ENCODE measurements at places on chromosomes 5 and 9.

DNA sequence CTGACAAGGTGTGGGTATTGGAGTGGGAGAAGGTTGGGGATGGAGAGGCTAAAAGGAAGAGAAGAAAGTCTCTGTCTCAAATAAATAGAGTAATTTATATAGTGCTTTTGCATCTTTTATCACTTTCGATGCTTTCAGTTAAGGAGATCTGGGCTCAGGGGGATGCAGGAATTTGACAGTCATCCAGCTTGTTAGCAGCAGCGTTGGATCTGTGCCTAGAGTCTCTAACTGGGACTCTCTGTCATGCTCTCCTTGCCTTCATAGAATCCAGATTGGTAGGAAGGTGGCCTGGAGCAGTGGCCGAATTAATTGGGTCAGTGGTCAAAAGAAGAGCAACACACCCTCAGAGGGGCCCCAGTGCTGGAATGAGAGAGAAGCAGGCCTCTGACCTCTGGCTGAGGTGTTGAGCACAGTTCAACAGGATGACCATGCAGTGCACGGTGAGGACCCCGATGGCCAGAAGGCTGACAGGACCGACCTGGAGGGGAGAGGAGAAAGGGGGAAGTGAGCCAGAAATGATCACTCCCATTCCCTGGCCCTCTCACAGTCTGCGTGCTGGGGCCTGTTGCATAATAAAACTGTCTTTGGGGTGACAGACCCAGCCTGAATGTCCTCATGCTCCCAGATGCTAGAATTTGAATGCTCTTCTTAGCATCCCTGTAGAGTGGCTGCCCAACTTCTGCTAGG lies 7.6 kb downstream of the SLC36A3 start:
- DNase-seq, result no peak

DNA sequence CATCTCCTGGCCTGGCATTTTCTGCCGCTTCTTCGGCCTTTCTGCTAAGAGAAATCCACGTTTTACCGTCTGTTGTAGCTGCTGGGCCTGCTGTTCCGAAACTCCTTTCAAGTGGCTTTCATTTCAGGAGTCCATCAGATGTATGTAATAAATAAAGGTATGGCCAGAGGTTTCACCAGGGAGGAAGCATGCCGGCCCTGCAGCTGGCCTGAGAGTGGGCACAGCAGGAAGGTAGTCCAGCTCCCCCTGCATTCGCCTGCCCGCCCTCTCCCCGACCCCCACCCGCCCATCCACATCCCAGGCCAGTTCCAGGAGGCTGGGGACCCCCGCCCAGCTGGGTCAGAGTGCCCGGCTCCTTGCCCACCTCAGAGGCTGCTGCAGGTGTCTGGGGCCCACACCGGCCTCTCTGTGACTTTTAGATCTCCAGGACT lies 46.4 kb upstream of the EXOC3 start:
- no peak for DNase-seq

DNA sequence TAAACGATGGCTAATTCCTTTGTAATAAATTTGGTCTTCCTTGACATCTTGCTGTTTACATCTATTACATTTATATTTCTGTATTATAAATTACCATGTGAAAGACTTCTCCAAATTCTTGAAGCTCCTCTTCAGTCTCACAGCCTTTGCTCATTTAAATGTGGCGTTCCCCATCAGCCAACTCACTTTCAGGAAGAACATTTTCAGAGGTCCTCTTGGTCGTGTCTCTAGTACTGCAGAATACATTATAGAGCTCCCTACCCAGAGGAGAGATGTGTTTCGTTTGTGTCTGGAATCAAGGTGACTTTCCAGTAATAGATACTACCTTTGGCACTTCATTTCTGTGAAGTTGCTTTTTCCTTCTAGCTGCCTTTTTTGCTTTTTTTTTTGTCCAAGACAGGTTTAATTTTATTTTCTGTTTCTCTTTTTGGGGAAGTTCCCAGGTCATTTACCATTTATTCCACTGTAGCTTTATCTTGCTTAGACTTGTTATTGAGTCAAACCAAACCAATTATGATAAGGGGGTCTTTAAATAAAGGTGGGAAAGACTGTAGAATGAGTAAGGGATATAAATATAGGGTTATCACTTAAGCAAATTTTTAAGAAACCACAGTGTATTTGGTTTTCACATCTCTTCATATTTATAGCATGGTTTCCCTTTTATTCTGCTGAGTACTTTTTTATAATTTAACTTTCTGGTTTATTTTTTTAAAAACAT lies 12.8 kb downstream of the UBE2B start:
- no peak for DNase-seq

DNA sequence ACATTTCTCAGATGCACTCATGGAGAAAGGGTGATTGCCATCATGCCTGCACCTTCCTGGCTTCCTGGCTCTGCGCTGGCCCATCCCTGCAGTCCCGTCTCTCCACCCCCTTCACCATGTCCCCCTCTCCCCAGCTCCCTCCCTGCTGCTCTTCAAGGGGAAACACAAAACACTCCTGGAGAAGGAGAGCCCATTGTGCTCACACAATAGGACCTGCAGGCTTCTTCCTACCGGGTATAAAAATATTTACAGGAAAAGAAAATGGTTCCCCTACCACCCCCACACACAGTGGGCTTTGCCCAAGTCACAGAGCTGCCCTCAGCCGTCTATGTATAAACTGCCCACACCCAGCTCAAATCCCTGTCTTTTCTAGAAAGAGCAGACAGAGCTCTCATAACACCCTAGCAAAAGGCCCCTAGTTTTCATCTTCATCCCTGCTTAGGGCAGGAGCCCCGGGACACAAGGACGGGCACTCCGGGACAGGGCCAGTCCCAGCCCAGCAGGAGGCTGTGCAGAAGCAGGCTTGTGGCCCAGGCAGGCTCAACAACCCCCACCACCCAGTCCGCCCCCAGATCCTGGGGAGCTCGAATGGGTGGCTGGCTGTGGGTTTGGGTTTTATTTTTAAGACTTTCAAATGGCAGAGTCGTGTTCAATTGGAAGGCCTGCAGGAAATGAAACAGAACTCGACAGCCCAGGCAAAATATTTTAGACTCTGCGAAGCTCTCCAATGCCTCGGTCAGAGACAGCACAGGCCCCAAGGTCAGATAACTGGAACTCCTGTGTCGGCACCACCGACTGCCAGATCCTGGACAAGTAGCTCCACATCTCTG lies 77.3 kb downstream of the LRSAM1 start:
- no peak for DNase-seq

GRCh38 chr9:76255781-76256455 lies 138.3 kb downstream of the RFK start:
- peak; percentile 54 for DNase-seq

DNA sequence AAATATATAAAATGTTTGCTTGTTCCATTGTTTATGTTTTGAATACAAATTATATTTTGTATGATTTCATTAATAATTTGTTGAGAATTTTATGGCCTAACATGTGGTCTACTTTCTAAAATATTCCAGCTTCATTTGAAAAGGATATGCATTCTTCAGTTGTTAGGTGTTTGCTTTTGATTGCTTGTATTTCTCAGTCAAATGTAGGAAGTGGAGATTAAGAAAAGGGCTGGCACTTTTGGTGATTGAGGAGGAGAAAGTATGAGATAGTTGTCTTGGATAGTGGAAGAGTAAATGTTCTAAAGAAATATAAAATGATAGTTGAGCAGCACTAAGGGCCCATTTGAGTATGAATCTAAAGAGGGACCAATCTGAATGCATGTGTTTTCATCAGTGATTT lies 23.1 kb downstream of the JAK2 start:
- no peak for DNase-seq

DNA sequence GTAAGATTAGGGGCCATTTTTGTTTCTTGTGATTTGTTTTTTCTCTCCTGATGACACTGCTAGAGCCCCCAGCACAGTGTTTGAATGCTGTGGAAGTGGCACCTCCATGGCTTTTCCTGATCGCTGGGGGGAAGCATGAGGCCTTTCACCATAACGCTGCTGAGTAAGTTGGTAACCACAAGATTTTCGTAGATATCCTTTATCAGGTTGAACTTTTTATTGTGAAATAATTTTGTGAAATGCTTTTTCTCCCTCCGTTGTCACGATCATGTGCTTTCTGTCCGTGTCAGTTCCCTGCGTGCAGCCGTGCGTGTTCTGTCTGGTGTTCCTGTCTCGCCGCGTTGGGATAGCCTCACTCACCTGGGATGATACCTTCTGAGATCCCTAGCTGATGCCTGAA lies 59.4 kb downstream of the EHMT1 start:
- DNase-seq, result no peak

DNA sequence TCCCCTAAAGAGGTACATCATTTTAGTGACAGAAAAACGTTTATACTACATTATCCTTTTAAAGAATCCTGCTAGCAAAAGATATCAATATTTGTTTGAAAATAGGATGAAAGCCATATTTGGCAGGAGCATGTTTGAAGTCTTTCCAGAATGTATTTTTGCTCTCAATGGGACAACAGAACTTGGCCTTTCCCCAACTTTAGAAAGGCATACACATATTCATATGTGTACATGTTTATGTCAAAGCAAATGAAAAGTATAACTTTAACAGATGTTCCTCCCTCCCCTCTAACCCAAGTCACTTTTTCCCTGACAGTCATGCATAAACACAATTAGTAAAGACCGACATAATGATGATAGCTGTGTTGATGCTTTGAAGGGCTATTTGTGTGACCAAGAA lies 427.8 kb upstream of the CDH6 start:
- no peak for DNase-seq

DNA sequence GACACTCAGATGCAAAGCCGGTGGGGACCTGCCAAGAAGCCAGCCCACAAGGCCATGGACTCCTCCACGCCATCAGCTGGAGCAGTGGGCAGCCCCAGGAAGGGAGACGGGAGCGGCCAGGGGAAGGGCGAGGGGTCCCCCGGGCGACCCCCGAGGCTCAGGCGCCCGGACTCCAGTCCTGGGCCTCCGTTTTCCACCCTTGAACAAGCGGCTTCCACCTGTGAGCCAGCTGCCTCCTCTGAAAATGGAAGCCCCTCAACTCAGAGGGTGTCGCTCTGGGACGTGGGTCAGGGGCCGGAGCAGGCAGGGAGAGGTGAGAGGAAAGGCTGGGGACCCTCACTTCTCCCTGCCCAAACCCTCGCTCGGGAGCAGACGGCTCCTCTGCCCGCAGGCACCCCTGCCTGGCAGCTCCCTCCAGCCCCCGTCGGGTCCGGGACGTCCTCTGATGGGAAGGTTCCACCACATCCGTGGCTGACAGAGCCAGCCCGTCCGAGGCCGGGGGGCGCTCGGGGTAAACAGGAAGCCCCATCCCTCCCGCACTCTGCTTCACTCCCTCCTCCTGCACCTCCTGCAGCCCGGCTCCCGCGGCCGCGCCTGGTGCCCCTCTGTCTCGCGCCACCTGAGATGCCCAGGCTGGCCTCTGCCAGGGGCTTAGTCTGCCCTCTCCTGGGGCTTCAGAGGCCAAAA lies 3.7 kb upstream of the EGFL7 start:
- DNase-seq, result no peak

DNA sequence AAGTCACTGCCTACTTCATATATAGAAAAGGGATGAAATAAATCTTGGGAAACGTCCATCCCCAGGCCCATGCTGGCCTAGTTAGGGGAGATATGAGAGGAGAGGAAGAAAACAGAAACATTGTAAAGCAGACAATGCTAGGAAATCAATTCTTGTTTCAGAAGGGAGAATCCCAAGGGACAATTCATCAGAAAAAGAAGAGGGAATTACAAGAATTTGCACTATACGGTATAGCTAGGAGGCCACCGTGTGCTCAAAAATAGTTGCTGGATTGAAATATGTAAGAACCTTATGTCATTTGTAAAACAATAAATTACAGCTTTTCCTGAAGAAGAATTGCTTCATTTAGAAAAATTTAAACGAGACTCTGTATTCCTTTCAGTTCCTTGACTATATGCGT lies 8.3 kb upstream of the SHC3 start:
- DNase-seq, result no peak

- DNase-seq, result peak; percentile 7
Observed at GRCh38 chr9:134180786-134181647, 16.7 kb upstream of the RNU6ATAC start.

DNA sequence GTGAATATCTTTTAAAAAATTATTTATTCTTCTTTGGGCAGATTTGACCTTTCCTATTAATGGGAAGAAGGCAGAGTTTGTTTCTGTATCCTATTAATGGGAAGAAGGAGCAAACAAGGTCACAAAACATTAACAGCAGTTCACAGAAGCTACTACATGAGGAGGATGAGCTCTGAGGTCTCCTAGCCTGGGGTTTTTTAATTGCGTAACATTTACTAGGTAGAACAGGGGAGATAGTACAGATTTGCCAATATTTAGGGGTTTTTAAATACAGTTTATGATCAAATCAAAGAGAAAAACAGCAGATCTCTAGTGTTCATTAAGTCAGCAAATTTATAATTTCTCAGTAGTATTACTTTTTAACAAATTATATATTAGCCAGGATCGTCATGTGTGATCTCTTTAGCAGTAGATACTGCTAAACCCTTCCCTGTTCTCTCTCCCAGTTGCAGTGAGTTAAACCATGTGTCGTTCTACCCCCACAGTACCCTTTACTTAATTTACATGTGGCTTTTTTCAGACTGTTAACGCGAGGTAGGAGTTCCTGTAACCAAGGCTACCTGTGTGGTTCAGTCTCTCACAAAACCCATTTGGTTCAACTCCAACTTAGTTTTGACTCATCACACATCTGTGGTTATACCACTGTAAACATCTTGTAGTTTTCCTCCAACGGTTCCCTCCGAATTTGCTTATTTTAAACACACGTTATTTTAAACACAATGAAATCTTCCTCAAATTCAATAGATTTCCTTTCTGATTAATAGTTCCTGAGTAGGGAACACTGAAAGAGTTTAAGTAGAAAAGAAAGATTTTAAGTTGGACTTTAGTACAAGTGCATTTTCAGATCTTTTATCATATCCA lies 13.3 kb downstream of the SLC25A46 start:
- no peak for DNase-seq

- no peak for DNase-seq
Observed at GRCh38 chr9:78620303-78620702, 323.4 kb downstream of the PSAT1 start.

DNA sequence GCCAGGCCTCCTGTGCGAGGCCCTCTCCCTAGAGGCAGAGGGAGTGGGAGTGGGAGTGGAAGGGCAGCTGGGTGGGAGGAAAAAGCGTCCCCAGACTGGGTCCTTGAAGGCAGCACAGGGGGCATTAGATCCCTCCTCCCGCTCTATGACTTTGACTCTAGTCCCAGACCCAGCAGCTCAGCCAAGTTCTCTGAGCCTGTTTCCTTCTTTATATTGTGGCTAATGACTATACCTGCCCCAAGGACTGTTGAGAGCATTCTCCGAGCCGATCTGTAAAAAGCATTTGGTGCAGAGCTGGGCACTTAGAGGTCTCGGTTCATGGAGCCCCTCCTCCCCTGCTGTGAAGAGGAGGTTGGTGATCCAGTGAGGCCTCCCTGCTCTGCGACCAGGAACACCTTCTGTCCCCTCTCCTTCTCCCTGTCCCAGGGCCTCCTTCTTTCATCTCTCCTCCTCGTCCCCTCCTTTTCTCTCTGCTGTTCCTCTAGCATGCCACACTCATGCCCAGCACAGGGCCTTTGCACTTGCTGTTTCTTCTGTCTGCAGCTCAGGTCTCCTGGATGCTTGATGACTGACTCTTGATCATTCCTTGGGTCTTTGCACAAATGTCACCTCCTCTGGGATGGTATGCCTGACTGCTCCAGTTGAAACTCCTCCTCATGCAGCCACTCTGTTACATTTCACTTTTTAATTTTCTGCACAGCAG lies 23.4 kb upstream of the PSD2 start:
- no peak for DNase-seq
